CD4-positive, alpha-beta T cell treated with Interleukin-17A for 4 hours (primary cell): ENCODE measurements at places on chromosomes 4 and X.

DNA sequence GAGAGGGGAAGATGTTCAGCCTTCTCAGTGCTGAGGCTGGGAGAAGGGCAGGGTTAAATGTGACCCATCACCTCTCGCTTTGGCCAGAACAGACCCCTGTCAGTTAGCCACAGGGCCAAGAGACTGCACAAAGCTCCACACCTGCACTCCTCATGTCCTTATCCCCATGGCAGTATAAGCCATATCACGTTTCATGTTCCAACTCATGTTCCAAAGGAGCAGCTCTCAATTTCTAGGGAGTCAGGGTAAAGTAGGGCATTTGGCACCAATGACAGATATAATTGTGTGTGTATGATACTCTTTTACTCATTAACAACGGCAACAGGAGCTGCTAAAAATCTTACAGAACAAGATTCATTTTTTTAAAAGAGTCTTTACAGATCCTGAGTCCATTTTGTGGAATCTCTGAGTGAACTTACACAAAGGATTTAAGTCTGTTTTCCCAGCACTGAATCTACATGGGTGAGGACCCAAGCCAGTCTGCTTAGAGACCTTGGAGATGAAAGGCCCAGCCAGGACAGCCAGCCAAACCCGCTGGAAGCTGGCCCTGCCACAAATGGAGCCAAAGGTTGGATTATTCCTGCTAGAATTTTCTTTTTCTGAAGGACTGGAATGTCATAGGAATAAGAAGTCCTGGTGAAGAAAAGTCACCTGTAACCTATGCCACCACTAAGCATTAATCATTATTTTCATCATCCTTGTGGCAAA is 129.1 kb upstream of the SMAD1 start:
- DNase-seq = no peak

GRCh38 chrX:142733327-142733726 is 292.4 kb upstream of the SPANXN4 start:
- no peak for DNase-seq

- DNase-seq = no peak
Measured at GRCh38 chr4:113945906-113946305, 33.5 kb downstream of the ARSJ start.

- DNase-seq = no peak
Measured at GRCh38 chr4:89248879-89249281, 58.7 kb downstream of the GPRIN3 start.

DNA sequence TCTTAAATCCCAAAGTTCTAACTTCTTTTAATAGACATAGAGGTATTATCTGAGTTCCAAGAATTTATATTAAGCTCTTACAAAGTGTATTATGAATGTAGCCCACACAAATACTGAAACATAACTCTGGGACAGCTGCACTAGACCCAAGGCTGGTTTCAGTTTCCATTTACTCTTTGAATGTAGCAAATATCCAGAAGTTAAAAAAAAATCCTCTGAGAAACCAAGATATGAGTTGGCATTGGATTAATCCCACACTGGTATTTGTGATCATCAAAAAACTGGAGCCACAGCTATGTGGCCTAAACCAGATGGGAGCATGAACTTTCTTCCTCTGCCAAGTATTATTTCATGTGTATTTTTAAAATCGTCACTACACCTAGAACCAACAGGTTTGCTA is 23.6 kb upstream of the SMPX start:
- DNase-seq = no peak
